CD8-positive, alpha-beta memory T cell (primary cell): ENCODE measurements at places on chromosomes 13 and 19.

- DNase-seq, result no peak
Measured at GRCh38 chr13:92429231-92429630, 797.4 kb upstream of the GPC6 start.

DNA sequence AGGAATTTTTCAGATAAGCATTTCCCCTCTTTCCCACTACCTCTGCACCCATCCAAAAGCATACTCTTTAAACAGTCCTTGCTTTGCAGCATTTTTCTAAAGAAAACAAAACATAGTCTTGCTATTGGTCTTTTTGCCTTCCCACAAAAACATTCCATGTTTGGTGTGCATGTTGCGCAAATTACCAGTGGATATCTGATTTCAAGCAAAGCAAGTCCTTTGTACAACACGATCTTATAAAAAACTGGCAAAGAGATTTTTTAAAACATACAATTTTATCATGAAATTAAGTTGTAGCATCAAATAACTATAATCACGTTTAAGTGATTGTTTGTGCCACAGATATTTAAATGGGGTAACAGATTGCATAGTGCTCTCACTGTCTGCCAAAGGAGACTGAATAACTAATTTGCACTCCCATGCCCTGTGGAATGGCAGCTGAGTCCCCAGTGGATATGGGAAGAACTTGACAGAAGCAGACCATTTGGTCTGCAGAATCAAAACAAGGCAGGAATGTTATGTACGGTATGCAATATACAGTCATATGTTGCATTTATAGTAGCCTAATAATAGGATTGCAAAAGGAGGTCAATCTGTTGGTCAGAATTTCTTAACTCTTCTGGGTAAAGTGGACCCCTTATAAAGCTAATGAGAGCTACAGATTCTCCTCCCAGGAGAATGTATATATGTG lies 285.7 kb downstream of the TBC1D4 start:
- no peak for DNase-seq

GRCh38 chr19:30804751-30805150 lies 432.6 kb downstream of the ZNF536 start:
- no peak for DNase-seq

- no peak for DNase-seq
Measured at GRCh38 chr19:15154002-15154612, 46.7 kb downstream of the NOTCH3 start.

GRCh38 chr19:40623403-40624251 lies 22.5 kb downstream of the LTBP4 start:
- no peak for DNase-seq
